ENCODE measurements at places on chromosomes 16 and 17.

- DNase-seq, result no peak
Measured at GRCh38 chr16:68105611-68106010, 20.4 kb downstream of the NFATC3 start.

GRCh38 chr17:7688808-7689316, 585 bp downstream of the WRAP53 start:
- no peak for DNase-seq

DNA sequence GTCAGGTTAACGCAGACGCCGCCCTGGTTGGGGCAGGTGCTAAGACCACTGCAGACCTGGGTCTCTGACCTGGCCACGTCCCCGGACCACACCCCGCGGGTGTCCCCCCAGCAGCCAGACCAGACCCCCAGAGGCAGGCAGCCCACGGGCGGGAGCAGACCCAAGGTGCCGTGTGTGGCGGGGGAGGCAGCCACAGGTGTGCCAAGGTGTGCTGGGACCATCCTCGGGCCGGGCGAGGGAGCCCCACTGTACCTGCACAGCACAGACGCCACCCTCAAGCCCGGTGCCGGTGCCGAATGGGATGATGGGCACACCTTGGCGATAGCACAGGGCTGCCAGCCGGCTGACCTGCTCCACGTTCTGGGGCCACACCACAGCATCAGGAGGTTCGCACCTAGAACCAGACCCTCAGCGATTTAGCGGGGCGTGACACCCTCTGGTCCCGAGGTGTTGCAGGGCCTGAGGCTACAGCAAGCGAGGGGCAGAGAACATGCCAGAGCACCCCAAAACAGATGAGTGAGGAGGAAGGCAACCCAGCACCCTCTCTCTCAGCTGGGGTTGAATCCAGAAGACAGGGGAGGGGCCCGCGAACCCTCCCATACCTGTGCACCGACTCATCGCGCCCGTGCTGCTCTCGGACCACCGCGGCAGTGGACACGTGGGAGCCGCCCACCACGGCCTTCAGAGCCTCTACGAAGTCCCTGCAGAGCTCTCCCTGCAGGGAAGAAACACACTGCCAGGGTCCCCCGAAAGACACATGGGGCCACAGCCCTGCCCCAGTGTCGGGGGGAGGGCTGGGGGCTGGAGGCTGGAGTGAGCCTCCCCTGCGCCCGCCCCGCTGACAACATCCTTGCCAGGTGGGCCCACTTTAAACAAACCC, 1.4 kb downstream of the LDHD start:
- no peak for DNase-seq

GRCh38 chr17:38761612-38762011, 9.1 kb downstream of the PSMB3 start:
- peak; percentile 31 for DNase-seq

Data from stimulated activated CD4-positive, alpha-beta T cell treated with anti-CD3 and anti-CD28 coated beads, Interleukin-15, amount 100 ng/mL, for 24 hours (primary cell).